ENCODE measurements at places on chromosomes 11 and 22.

DNA sequence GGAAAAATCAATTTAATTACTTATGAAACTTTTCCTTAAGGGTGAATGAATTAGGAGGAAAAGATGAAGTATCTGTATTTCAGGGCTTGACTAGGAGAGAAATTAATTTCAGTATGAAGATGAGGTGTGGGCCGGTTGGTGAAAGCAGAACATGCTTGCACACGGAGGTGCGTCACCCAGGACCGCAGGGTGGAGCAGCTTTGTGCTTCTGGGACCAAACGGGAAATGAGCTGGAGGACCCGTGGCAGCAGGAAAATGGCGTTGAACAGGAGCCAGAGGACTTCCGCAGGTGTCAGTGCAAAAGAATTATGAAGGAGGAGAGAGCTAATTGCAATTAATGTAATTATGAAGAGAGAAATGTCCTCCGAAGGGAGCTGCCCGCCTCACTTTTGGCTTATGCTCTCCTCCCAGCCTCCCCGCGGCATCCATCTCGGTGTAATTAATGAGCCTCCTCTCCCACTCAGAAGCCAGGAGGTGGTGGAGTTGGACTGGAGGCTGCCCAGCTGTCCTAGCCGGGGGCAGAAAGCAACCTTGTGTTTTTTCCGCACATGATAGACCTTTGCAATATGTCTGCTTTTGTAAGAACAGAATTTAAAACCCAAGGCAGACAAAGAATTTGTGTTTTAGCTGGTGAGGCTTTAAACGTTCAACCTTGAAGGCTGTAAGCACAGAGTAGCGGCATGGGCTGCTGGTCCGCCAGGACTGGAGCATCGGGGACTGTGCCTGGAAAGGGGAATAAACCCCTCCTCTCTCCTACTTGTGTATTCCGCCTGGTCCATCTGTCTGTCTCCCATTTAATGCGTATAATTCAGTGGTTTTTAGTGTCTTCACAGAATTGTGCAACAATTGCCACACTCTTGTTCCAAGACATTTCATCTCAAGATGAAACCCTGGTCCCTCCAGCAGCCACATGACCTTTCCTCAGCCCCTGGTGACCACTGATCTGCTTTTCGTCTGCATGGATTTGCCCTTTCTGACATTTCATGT, 180.6 kb downstream of the TBC1D22A start:
- no peak for DNase-seq

GRCh38 chr11:132101881-132102280, 731.5 kb downstream of the NTM start:
- DNase-seq, result no peak

DNA sequence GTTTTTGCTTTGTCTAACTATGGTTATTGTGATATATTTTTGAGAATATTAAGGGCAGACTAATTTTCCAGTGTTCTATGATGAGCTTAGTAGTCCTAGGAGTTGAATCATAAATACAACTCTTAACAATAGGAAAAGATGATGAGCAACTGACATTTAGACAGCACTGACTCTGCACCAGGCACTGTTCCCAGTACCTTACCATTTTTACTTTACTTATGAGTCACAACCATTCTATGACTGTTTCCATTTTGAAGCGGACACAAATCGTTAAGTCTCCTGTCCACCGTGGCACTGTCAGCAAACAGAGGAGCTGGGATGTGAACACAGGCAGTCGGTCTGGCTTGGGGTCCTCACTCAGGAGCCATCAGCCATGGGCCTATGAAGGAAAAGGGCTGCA, 3.4 kb upstream of the SCGB2A2 start:
- no peak for DNase-seq

DNA sequence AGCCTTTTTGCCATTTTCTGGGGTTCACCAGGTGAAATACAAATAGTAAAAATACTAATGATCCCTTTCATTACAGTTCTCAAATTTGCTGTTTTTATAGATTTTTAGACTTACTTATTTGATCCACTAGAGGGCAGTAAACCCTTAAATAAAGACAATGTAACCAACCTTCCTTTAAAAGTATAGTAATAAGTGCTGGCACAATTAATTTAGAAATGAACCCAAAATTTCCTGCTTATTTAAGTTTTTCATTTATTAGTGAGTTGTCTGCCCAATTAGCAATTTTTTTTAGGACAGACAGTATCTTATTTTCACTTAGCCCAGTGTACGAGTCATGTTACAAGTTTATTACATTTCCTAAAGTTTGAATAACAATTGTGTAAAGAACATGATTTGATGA, 4.7 kb downstream of the DDIAS start:
- no peak for DNase-seq

DNA sequence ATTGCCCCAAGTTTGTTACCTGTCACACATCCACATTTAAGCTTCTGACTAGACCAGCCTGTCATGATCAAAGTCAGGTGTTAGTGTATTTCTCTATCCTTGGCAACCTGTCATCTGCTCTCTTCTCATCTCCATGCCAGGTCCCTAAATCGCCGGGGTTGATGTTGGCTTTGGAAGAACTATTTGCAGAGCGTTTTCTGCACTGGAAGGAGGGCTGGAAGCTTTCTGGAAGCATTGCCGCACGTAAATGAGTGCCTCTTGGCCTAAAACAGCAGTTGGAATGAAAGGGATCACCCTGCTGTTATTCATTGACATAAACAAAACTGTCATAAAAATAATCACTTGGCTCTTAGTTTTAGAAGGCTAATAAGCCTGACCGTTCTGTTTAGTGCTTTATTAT, 1.4 kb downstream of the TTC12 start:
- no peak for DNase-seq

- no peak for DNase-seq
Observed at GRCh38 chr11:15471048-15471894, 356.5 kb downstream of the INSC start.

DNA sequence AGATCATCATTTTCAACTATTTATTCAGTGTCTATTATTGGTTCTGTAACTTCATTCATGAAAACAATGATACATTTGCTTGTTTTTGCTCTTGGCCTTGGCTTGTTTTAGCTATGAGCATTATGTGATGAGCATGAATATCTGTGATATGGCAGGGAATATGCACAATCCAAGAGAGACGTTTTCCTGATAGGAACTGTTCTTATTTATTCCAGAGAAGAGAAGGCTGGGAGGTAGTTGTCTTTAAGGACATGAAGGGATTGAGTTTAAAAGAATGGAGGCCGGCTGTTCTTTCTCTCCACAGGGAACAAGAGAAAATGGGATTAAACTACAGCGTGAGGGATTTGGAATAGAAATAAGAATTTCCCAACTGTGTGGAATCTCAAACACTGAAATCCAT, 30.3 kb downstream of the BLID start:
- no peak for DNase-seq

DNA sequence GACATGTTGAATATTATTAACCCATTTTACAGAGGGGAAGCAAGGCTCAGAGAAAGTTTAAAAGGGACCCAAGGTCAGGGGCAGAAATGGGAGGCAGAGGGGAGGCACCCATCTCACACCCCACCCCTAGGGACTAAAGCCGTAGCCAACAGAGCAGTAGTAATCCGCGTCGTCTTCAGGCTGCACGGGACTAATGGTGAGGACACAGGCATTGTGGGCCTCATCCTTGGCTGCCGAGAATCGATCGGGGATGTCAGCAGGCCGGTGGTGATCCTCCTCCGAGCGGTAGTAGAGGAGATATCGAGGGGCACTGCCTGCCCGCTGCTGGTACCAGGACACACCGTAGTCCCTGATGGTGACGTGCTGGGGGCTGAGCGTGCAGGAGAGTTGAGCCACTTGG, 1.5 kb downstream of the VPREB3 start:
- DNase-seq, result no peak

GRCh38 chr11:130163346-130164220, 4.0 kb downstream of the ST14 start:
- no peak for DNase-seq
